Left kidney (tissue), 8 donors: ENCODE measurements at places on chromosomes 7 and 10.
A peak's percentile ranks its signal among the peaks of the same experiment; 100 is the strongest.

- no peak for DNase-seq
Observed at GRCh38 chr10:70528741-70529362, 50.3 kb downstream of the PALD1 start.

DNA sequence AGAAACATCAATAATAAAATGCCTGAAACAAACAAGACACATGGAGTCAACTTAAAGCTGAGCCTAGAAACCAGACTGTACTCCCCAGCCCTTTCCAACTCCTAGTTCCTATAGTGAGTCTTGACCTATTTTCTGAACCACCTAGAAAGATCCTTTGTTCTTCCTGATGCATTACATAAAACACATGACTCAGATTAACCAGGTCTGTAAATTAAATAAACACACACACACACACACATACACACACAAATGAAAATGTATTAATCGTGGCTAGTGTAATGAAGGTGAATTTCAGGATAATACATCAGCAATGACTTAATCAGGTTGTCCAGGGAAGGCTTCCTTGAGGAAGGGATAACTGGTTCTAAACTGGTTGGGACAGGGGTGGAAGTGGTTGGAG lies 104.7 kb downstream of the ST8SIA6 start:
- no peak for DNase-seq

GRCh38 chr7:142511801-142512200 lies 237.5 kb upstream of the PRSS1 start:
- no peak for DNase-seq

GRCh38 chr10:9427209-9427608 lies 1372.7 kb downstream of the GATA3 start:
- no peak for DNase-seq

DNA sequence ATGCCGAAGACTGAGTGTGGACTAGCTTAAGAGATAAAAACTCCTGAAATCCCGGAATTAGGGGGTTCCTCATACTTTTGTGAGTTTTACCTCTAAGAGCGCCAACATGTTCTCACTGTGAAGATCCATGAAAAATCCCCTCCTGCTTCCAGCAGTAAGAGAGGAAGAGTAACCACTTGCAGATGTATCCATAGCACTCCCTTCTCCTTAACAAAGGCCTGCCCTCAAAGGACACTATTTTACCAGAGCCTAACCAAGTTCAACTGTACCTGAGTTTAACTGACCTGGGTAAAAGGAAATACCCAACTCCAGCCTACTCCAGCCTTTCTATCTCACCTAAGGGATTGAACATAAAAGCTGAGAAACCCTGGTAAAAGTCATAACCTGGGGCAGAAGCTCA lies 280.9 kb downstream of the POLR1F start:
- DNase-seq = no peak

- DNase-seq = no peak
Observed at GRCh38 chr10:34957531-34957930, 132.6 kb downstream of the CUL2 start.

GRCh38 chr7:139523199-139523941 lies at the start of gene CLEC2L:
Gene CLEC2L, plus strand, starts transcription at chr7:139523685. Its CDS starts 243 bp downstream, at chr7:139523928.
- DNase-seq = peak; percentile 27

DNA sequence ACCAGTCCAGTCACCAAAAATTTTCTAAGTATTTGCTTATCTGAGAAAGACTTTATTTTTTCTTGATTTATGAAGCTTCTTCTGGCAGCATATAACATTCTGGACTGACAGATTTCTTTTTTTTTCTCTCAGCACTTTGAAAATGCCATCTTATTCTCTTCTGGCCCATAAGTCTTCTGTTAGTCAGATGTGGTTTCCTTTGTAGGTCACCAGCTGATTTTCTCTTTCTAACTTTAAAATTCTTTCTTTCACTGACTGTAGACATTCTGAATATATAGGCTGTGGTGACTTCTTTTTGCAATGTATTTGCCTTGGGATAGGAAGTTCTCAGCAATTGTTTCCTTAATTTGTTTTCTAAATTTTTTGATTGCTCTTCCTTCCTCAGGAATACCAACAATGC lies 172.5 kb downstream of the CCDC7 start:
- DNase-seq = no peak

DNA sequence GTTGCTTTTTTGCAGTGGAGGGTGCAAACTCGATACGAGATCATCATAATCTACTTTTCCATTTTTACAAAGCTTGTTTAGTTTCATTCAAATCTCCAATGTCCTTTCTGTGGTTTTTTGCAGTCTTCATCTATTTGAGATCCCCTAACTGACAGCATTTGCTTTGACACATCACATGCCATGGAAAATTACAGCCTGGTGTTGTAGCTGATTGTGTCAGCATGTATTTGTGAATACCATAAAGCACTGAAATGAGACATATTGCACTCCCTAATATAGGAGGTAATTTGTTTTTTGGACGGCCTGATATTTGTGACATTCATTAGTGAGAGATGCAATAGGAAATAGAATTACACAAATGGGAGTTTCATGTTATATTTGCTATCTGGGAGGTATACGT lies 620.8 kb downstream of the KCNMA1 start:
- DNase-seq = no peak

GRCh38 chr10:78552261-78552811 lies 516.4 kb upstream of the ZMIZ1 start:
- peak; percentile 70 for DNase-seq

DNA sequence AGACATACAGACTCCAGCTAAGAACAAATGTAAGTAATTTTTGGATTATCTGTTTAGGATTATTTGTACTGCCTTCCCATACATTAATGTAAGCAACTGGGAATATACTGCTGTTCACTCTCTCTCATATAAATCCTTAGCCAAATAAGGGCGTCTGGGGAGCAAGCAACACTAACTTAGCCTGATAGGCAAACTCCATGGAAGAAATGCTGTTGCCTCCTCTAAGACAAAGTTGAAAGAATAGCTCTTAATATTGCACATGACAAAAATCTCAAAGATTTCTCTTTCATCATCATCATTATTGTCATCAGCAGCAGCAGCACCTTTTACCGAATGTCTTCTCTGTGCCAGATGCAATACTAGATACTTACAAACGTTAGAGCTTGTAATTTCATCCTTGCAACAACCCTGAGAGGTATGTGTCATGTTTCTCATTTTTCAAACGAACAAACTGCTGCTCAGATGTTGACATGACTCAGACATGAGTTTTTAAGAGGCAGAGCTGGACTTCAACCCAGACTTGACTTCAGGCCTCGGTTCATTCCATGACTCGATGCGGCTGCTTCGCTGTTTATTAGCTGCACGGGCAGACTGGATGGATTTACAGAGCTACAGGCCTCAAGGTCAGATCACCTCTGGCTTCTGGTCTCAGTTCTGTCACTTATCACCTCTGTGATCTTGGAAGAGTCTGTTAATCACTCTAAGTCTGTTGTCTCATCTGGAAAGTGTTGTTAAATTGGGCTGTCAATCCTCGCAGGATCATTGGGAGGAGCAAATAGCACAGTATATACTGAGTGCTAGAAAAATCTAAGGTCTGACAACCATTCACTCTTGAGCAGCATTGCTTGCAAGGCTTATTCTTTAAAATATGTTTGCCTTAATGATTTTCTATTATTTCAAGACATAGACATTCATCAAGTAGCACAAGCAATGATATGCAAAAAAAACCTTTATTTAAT lies 126.3 kb upstream of the CELF2 start:
- peak; percentile 36 for DNase-seq

DNA sequence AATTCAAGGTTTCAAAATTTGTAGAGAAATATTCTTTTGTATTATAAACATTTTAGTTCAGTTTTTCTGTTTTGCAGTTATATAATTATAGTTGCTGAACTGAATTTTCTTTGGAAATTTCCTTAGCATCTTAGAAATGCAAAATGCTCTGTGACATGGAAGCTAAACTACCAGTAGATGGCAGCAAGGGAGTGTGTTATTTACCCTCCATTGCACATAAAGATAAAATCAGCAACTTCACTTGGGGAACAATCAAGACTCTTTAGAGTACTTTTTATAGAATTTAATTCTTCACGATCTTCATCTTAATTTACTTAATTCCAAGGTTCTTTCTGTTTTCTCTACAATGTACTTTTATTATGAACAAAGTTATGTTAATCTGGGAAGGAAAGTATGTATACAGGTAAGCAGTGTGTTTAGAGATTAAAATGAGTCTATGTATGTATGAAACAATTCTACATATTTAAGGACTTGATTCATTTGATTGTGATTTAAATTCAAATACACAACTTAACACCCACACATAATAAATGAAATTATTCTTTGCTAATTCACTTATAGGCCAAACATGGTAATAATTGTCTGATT lies 404.2 kb downstream of the THSD7A start:
- DNase-seq = peak; percentile 65
